ENCODE measurements at places on chromosomes 2 and 18. TPM values are rescaled to one million over a fixed set of nuclear protein-coding genes. Genes with fewer than 3 reads are reported as not detected.

The ANKRD53 gene
- total RNA-seq: 1.2 TPM

The ABCG5 gene
- not detected for total RNA-seq

The AQP12B gene
- total RNA-seq: not detected

GRCh38 chr2:60957643-60958042, 59.9 kb upstream of the PEX13 start:
- H3K4me3 ChIP-seq: no peak overlapping the region
- peaks cover 8% of the 10 kb centered on the region for H3K36me3 ChIP-seq
- no peak overlapping the region for H3K27ac ChIP-seq
- no peak for DNase-seq
- no peaks in the 10 kb centered on the region for H3K4me1 ChIP-seq

DNA sequence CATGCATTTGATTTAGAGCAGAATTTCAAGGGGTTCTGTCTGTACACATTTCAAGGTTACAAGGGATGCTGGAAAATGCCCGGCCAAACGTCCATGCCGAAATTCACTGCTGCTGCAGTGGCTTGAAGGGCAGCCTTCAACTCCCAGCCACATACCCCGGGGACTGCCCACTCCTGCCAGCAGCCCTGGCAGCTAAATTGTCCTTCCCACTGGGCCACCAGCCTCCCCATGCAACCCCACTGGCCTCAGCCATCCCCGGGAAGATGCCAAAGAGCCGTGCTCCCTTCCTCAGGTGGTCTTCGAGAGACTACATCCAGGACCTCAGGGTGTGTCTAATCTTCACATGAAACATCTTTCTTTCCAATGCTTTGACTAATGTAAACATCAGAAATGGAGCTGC, 478.7 kb upstream of the MYT1L start:
- no peak for DNase-seq
- no peak overlapping the region for H3K4me3 ChIP-seq
- no peaks in the 10 kb centered on the region for H3K36me3 ChIP-seq
- no peaks in the 10 kb centered on the region for H3K27me3 ChIP-seq

- DNase-seq: no peak
- no peak overlapping the region for H3K4me3 ChIP-seq
- peaks cover 2% of the 10 kb centered on the region for H3K27me3 ChIP-seq
- no peak overlapping the region for H3K27ac ChIP-seq
Measured at GRCh38 chr2:199991691-199992090, 36.3 kb downstream of the MAIP1 start.

Measured in CD4-positive, alpha-beta T cell (primary cell).